ENCODE measurements at places on chromosomes 16 and 17.

DNA sequence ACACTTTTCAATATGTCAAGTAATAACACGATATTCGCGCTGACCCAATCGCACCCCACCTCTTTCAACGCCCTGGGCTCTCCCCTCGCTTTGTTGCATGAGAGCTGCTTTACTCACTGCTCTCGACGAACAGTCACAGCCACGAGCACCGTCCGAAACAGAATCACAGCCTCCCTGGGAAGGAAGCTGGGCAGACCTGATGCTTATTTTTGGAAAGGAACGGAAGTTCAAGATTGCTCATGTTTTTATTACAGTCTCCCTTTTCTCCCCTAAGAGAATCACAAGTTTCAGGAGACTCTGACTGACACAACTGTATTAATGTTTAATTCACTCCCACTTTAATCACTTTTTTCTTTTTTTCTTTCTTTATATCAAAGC, 67.8 kb downstream of the ANKRD11 start:
- no peak for DNase-seq

- no peak for DNase-seq
These were observed 4.7 kb downstream of the SLC47A1 start for GRCh38 chr17:19538095-19539039.

- no peak for DNase-seq
These were observed 9.6 kb upstream of the EVPL start for GRCh38 chr17:76036497-76037261.

DNA sequence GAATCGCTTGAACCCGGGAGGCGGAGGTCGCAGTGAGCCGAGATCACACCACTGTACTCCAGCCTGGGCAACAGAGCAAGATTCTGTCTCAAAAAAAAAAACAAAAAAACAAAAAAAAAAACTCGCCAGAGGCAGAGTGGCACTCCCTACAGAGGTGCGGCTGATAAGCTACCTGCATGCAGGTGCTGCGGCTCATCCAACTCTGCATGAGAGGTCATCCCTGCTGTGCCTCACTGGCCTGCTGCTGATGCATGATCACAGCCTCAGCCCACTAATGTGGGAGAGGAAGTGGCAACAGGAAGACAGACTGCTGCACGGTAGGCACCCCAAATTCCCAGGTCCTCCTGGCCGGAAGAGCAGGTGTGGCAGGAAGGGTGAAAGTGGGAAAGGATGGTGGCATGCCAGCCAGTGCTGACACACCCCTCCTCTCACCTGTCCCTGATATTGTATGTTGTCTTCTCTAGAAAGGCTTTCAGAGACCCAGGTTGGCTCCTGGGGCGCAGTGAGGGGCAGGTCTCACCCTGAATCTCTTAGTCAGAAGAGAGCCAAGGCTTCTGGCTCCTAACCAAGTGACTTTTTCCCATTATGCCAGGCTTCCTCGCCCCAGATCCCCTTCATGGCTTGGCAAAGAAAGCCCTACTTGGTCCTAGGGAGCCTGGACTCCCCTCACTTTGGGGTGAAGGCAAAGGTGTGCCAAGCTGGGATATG, 11.8 kb downstream of the NXPH3 start:
- no peak for DNase-seq

GRCh38 chr16:84585886-84586285, 32.0 kb downstream of the COTL1 start:
- no peak for DNase-seq

DNA sequence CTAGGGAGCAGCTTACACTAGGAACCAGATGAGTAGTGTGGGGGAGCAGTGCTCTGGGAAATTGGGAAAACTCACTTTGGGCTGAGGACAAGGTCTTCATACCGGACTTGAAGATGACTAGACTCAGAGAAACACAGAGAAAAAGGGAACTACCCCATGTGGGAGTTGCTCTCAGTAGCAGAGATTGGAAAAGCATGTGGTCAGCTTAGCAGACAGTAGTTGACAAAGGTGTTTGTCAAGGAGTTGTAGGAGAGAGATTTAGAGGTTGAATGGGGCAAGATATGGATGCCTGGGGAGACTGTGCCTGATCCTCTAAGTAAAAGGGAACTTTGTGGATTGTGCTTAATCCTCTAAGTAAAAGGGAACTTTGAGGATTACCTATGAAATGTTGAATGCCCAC, 194.5 kb upstream of the COX10 start:
- no peak for DNase-seq

- DNase-seq: no peak
These were observed 112.1 kb downstream of the SNX11 start for GRCh38 chr17:48219617-48220016.

DNA sequence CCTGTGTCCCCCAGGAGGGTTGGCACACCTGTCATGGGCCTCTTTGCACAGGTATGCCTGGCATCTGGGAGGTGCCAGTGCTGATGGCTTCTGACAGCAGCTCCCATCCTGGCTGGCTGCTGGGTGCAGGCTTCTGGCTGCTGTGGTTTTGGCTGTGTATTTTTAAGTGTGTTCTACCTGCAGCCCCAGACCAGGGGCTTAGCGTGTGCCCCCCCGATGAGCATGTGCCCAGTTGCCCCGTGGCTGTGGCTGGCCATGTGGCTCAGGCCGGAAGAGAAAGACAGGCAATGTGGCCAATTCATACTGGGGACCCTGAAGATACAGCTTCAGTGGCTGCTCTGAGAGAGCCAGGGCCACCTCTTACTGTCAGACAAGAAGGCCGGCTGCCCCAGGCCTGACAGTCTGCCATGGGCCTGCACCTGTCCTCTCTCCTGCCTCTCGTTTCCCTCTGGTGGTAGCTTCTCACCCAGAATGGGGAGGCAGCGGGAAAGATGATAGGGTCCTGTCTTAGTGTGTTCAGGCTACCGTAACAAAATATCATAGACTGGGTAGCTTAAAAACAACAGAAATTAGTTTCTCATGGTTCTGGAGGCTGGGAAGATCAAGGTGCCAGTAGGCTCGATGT, 37.6 kb upstream of the LGALS9 start:
- DNase-seq: no peak

DNA sequence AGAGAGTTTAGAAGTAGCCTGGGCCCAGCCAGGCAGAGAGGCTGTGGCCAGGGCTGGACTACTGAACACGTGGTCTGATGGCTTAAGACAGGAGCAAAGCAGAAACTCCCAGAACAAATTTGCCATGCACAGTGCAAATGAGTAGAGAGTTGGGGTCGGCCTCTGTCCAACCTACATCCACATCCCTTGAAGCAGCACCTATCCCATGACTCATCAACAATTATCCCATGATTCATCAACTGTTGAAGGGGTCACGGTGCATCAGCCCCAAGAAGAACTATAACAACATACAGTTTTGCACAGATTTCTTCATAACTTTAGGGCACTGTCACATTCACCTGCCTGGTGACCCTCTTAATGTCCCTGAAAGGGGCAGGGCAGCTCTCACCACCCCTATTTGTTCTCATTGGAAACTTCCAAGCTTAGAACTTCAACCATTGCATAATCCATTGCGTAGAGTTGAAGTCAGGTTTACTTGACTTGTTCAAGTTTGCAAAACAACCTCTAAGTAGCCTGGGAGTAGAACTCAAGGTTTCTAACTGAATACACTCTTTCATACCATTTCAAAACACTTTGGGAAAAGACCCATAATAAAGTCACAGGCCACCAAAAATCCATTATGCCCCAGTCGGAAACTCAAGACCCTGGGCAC, 235.2 kb upstream of the CDH5 start:
- DNase-seq: no peak

GRCh38 chr16:66539623-66540469, 10.1 kb downstream of the TK2 start:
- peak; percentile 33 for DNase-seq

GRCh38 chr16:1088295-1089170, 7.5 kb downstream of the C1QTNF8 start:
- no peak for DNase-seq

Measured in CD4-positive, alpha-beta T cell (primary cell).